Breast epithelium (tissue), 4 donors: ENCODE measurements at places on chromosomes 7 and 10. TPM values are rescaled to one million over a fixed set of nuclear protein-coding genes. Genes with fewer than 3 reads are reported as not detected.
A peak's percentile ranks its signal among the peaks of the same experiment; 100 is the strongest.

DNA sequence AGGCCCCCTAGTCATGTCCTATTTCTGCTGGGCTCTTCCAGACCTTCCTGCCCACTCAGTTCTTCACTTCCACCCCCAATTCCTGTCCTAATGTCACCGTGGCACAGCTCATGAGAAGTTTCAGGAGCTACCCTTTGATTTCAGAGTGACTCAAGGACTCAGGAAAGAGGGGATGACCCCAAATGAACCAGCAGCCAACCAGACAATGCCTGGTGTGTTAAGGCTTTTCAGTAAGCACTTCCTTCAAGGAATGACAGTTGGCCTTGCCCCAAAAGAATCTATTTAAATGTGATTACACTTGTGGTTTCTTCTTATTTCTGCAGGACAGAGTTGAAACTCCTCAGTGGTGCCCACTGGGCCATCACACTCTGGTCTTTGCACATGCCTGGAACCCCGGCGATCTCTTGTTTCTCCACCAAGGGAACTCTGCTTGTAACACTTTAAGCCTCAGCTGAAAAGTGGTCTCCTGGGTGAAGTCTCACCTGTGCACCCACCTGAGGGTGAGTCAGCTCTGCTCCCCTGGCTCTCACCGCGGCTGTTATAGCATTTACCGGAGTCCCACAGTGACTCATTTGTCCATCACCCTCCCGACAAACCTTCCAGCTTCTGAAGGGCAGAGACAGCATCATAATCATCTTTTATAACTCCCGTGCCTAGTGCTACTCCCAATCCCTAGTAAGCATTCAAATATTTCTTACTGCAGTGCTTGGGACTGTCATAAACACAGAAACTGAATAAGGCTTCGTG, 123.0 kb upstream of the SVIL start:
- H3K36me3 ChIP-seq: no peaks in the 10 kb centered on the region
- DNase-seq: no peak
- H3K27ac ChIP-seq: no peak overlapping the region

Gene IFIT5
- 16.0 TPM for total RNA-seq

DNA sequence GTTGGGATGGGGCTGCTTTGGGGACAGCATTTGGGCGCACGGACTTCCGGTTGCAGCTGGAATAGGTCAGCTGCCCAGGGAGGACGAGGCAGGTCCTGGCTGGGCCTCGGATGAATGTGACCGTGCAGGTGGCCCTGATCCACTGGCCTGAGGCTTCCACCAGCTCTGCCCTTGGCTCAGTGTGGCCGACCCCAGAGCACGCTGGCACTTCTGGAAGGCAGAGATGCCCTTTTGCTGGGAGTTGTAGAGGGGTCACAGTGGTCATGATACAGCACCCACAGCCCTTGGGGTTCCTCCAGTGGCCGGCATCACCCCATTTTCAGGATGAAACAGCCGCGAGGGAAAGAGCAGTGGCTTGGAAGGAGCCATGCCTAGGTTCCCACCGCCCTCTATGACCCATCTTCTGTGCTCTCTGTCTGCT, 19.0 kb downstream of the ADCY1 start:
- DNase-seq: peak; percentile 40
- H3K36me3 ChIP-seq: no peaks in the 10 kb centered on the region
- H3K27ac ChIP-seq: no peak overlapping the region
- no peaks in the 10 kb centered on the region for H3K4me1 ChIP-seq
- H3K4me3 ChIP-seq: no peak overlapping the region

DNA sequence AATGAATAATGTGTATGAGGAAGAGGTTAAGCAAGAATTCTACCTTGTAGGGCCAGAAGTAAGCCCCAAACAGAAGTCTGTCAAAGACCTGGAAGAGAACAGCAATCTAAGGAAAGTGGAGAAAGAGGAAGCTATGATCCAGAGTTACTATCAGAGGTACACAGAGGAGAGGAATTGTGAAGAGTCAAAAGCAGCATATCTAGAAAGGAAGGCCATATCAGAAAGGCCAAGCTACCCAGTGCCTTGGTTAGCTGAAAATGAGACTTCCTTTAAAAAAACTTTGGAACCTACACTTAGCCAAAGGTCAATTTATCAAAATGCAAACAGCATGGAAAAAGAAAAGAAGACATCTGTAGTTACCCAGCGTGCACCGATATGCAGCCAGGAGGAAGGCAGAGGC, 42.7 kb upstream of the GAD2 start:
- H3K36me3 ChIP-seq: no peaks in the 10 kb centered on the region
- no peak overlapping the region for H3K27ac ChIP-seq
- no peak overlapping the region for H3K4me3 ChIP-seq
- no peaks in the 10 kb centered on the region for H3K27me3 ChIP-seq
- no peaks in the 10 kb centered on the region for H3K4me1 ChIP-seq
